ENCODE measurements at places on chromosomes 5 and 9. TPM values are rescaled to one million over a fixed set of nuclear protein-coding genes. Genes with fewer than 3 reads are reported as not detected.

GRCh38 chr5:116583862-116584222 is 9.2 kb upstream of the SEMA6A start:
- no peak for DNase-seq

GRCh38 chr9:121645853-121646807 is 5.3 kb upstream of the DAB2IP start:
- no peak for DNase-seq

GRCh38 chr5:158255609-158256008 is 396.7 kb upstream of the CLINT1 start:
- DNase-seq: no peak

UNC5A gene
- not detected for total RNA-seq

KIF24 gene
- 0.51 TPM for total RNA-seq
